Activated CD8-positive, alpha-beta memory T cell treated with anti-CD3 and anti-CD28 coated beads for 1 hour (primary cell): ENCODE measurements at places on chromosomes 1 and 21.

DNA sequence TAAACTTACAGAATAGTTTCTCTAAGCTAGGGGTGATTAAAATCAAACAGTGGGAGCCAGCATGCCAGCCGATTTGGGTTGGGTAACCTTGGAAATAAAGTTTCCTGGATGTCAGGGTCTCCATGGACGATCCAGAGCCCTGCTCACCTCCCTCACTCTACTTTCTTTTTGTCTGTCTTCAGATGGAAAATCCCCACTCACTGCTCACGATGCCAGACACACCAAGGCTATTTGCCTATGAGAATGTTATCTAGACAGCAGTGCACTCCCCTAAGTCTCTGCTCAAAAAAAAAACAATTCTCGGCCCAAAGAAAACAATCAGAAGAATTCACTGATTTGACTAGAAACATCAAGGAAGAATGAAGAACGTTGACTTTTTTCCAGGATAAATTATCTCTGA lies 13.9 kb downstream of the SLAMF7 start:
- DNase-seq: no peak

GRCh38 chr1:15963363-15963967 lies 12.4 kb downstream of the ZBTB17 start:
- DNase-seq: no peak

- DNase-seq: no peak
Measured at GRCh38 chr1:161359291-161359690, 8.4 kb downstream of the CFAP126 start.

- DNase-seq: no peak
Measured at GRCh38 chr1:178521241-178521640, 8.3 kb downstream of the TEX35 start.

GRCh38 chr1:215835951-215836350 lies 268.8 kb downstream of the KCTD3 start:
- no peak for DNase-seq

DNA sequence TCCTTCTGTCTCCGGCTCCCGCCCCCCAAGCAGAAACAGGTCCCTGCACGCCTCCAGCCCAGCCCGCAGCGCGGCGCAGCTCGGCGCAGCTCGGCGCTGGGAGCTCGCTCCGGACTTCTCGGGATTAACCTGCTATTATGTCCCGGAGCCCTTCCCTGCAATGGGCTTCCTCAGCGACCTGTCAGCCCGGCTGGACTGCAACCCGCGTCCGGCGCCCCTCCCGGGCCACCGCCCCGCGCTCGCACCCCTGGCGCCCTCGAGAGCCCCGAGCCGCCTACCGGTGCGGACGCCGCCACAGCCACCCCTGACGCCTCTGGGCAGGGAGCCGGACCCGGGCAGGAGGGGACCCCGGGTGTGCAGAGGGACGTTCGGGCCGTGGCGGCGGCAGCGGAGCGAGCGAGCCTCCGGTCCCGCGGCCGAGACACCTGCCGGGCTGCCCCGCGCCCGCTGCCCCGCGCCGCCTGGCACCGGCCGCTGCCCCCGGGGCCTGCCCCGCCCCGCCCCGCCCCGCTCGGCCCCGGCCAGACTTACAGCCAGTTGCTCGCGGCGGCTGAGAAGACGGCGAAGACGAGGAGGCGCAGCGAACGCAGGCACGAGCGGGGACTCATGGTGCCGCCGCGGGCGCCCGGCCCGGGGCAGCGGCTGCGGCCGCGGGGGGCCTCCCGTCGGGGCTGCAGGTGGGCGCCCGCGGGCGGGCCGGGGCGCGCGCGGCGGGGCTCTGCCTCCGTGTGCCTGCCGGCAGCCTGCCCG lies 407 bp downstream of the WNT4 start:
- DNase-seq: no peak

GRCh38 chr1:197181982-197182381 lies 35.5 kb upstream of the ASPM start:
- no peak for DNase-seq

DNA sequence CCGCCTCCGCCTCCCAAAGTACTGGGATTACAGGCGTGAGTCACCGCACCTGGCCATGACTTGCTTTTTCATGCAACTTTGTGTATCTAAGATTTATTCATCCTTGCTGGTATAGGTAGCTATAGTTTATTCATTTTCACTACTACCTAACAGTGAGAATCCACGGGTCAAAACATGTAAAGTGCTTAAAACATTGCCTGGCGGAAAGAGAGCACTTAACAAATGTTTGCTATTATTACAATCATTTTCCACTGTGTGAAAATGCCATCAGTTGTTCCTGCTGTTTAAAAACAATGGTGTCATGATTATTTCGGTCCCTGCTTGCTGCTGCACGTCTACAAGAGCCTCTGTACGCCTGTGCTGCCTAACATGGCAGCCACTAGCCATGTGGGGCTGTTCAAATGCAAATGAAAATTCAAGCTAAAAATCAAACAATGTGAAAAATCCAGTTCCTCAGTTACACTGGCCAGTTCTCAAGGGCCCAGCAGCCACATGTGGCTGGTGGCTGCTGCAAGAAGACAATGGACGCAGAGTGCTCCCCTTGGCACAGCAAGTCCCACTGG lies 65.1 kb downstream of the CLSTN1 start:
- no peak for DNase-seq

DNA sequence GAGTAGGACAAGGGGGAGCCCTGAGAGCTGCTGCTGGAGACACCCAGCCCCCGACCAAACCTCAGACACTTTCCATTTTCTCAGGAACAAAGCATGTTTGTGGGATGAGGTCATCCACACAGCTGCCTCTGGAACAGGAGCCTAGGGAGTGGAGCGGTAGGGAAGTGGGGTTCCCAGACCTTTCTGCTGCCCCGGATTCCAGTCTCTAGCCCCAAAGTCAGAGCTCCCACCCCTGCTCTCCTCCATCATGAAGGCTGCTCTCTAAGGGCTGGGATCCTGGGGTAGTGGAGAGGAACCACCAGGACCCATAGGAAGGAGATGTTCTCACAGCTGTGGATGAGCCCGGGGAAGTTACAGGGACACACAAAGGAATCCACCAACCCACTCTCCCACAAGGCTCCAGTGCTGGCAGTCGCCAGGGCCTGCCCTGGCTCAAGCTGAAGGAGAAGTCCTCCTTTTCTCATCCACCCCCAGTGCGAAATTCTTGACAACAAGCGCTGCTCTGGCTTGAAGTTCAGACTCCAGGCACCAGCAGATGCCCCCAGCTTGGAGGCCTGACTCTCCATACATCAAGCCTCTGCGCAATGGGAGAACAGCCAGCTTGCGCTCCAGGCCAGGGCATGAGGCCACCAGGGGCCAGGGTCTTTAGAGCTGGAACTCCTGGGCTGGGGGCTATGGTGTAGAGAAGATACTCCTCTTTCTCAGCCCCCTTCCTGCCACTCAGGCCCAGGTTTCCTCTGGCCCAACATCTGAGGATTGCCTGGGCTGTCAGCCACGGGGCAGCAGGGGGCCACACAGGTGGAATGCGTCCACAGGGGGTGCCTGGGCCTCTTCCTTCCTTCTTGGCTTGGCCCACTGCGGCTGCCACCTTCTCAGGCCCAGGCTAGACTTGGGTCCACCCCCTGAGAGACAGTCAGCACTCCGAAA lies 4.5 kb downstream of the FHL3 start:
- DNase-seq: no peak

GRCh38 chr1:45769261-45769932 lies 18.9 kb upstream of the IPP start:
- DNase-seq: no peak
